ENCODE measurements at places on chromosomes 1 and 21.

GRCh38 chr1:78274814-78275213 is 216.0 kb upstream of the PTGFR start:
- no peak for DNase-seq

GRCh38 chr1:203592156-203592555 is 34.5 kb upstream of the ATP2B4 start:
- no peak for DNase-seq

GRCh38 chr1:100423832-100424337 is 71.6 kb downstream of the CDC14A start:
- DNase-seq = no peak

- DNase-seq = no peak
These were observed 5.0 kb upstream of the ADAMTSL4 start for GRCh38 chr1:150544204-150544603.

- no peak for DNase-seq
These were observed 1.3 kb downstream of the RIT1 start for GRCh38 chr1:155909894-155910293.

DNA sequence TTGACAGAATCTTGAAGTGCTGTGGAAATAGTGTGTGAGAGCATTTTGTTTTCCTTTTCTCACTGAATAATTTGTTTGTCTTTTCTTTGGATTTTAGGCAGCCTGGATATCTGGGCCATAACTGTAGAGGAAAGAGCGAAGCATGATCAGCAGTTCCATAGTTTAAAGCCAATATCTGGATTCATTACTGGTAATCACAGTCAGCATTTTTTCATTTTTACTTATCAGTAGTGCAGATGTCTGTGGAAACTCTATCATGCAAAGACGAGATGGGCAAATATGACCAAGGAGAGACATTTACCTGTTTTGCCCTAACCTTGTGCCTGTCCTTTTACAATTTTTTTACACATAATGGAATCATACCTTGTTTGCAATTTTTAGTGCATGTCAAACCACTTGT is 78.8 kb downstream of the ITSN1 start:
- DNase-seq = no peak

DNA sequence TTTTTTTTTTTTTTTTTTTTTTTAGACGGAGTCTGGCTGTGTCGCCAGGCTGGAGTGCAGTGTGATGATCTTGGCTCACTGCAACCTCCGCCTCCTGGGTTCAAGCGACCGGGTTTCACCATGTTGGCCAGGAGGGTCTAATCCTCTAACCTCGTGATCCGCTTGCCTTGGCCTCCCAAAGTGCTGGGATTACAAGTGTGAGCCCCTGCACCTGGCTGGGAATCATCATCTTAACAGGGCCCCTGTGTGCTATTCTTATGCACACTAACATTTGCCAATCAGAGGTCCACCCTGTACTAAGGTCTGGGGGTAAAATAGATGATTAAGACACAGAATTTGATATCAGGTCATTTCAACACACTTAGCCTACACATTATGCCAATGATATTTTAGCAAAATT is 278.7 kb upstream of the CHRM3 start:
- no peak for DNase-seq
